Naive thymus-derived CD8-positive, alpha-beta T cell (primary cell): ENCODE measurements at places on chromosomes 5 and 9. TPM values are rescaled to one million over a fixed set of nuclear protein-coding genes. Genes with fewer than 3 reads are reported as not detected.

DNA sequence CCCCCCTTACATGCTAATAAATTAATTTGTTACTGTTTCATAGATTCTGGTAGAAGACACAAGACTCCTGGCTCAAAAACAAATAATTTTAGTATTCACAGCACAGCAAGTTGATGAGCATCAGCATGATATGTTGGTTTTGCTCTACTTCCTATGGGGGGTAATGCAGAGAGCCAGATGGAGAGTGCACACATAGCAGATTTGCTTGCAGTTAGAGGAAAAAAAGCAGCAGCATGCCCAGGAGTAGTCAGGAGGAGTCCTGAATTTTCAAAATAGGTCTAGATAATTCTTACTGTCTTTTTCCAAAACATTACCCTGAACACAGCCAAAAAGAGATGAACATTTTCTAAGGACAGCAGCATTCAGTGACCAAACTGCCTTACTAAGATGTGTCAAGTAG, 261.3 kb downstream of the COX7C start:
- DNase-seq: no peak

Gene SV2C
- polyA plus RNA-seq: not detected

DNA sequence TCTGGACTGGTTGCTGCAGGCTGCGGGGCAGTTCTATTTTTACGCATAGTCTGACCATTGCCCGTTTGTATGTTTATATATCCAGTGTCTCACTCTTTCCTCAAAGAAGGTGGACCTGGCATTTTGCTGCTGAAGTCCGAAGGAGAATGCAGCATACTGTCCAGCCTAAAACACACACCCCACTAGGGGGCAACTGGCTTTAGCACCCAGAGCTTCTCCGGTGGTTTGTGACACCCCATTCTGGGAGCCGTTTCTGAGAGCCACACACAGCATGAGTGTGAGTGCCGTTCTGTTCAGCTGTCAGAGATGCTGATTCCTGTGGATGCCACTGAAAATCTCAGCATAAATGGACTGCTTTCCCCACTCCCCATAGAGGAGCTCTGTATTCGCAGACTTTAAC, 290.5 kb upstream of the TAS2R1 start:
- no peak for DNase-seq

DNA sequence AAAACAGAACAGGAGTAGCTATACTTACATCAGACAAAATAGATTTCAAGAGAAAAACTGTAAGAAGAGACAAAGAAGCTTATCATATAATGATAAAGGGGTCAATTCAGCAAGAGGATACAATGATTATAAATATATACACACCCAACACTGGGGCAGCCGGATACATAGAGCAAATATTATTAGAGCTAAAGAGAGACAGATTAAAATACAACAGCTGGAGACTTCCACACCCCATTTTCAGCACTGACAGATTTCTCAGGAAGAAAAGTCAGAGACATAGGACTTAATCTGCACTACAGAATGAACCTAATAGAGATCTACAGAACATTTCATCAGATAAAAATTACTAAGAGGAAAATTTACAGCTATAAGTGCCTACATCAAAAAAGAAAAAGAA, 35.7 kb downstream of the OXCT1 start:
- DNase-seq: no peak

DNA sequence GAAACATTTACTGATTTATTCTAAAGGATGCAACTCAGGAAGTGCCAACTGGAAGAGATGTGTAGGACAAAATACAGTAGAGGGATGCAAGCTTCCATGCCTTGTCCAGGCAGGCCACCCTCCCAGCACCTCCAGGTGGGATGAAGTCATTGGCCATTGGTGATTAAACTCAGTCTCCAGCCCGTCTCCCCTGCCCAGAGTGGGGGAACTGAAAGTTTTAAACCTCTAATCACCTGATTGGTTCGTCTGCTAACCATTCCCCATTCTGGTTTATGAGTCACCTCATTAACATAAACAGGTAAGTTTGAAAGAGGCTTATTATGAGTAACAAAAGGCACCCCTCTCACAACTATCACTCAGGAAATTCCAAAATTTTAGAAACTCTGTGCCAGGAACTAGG, 8.1 kb downstream of the TNFAIP8 start:
- no peak for DNase-seq

- DNase-seq: no peak
Measured at GRCh38 chr5:1905108-1905507, 22.4 kb upstream of the IRX4 start.

Gene ARHGEF39
- polyA plus RNA-seq: 0.24 TPM

GRCh38 chr9:124339603-124340146, 75.6 kb downstream of the PSMB7 start:
- DNase-seq: no peak

Gene ACOT12
- not detected for polyA plus RNA-seq

Gene TUSC1
- 0.14 TPM for polyA plus RNA-seq

- no peak for DNase-seq
Measured at GRCh38 chr9:115292584-115293279, 174.8 kb upstream of the TNC start.

GRCh38 chr9:842635-843426, 1.3 kb downstream of the DMRT1 start:
- no peak for DNase-seq

- DNase-seq: no peak
Measured at GRCh38 chr9:98241357-98242300, 13.8 kb downstream of the TBC1D2 start.

Gene BTNL8
- polyA plus RNA-seq: not detected

DNA sequence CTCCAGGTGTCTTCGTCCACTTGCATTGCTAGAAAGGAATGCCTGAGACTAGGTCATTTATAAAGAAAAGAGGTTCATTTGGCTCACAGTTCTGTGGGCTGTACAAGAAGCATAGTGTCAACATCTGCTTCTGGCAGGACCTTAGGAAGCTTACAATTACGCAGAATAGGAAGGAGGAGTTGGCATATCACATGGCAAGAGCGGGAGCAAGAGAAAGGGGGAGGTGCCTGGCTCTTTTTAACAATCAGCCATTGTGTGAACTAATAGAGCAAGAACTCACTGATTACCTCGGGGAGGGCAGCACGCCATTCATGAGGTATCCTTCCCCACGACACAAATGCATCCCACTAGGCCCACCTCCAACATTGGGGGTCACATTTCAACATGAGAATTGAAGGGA, 134.4 kb upstream of the EFNA5 start:
- no peak for DNase-seq

GRCh38 chr5:96051401-96051830, 89.8 kb upstream of the ELL2 start:
- no peak for DNase-seq

GRCh38 chr5:77066823-77067442, 20.2 kb downstream of the ZBED3 start:
- DNase-seq: no peak

GRCh38 chr9:74304598-74304997, 192.5 kb upstream of the RORB start:
- DNase-seq: no peak

GRCh38 chr5:54733101-54733500, 215.5 kb downstream of the SNX18 start:
- no peak for DNase-seq

GRCh38 chr5:67437905-67438845, 241.6 kb upstream of the CD180 start:
- no peak for DNase-seq

Gene CORO2A
- 9.5 TPM for polyA plus RNA-seq

Gene PCDHGC5
- not detected for polyA plus RNA-seq

DNA sequence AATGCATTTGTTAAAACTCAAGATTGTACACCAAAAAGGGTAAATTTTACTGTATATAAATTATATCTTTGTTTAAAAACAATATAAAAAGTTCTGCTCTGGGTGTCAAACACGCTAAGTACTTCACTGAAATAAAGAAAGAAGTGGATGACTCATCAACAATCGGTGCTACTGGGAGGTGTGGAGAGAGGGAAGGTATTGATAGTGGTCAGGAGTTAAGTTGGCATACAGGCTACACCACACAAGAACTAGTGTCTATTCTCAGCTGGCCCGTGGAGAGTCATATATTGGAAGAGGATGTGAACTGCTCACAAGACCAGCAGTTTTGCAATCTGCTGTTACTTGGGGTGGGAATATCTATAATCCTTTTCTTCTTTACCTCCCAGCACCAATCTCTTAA, 145.7 kb upstream of the TRPC7 start:
- no peak for DNase-seq

DNA sequence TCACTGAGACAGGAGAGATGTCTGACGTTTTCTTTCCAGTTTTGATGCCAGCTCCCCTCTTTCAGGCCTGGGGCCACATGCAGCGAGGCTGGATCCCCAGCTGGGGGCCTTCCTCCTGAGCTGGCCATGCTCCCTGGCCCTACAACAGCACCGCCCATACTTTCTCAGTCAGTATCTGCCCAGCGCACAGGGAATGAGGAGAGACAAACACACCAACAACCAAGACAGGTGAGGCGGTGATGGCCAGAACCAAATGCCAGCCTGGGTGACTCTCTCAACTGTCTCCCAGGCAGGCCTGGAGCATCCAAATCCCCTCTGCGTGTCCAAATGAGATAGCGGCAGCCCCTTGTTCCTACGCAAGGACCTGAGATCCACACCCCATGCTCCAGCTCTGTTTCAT, 109.6 kb downstream of the ROR2 start:
- no peak for DNase-seq

DNA sequence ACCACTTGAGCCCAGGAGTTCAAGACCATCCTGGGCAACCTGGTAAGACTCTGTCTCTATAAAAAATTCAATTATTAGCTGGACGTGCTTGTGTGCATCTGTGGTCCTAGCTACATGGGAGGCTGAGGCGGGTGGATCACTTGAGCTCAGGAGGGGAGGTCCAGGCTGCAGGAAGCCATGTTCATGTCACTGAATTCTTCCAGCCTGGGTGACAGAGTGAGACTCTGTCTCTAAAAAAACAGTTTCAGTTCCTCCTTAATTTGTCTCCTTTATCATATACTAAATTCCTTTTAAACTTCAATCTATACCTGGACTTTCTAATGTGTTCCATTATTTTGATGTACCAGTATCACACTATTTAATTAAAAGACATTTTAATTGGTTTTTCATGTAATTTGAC, 422.2 kb upstream of the TLE4 start:
- DNase-seq: no peak

DNA sequence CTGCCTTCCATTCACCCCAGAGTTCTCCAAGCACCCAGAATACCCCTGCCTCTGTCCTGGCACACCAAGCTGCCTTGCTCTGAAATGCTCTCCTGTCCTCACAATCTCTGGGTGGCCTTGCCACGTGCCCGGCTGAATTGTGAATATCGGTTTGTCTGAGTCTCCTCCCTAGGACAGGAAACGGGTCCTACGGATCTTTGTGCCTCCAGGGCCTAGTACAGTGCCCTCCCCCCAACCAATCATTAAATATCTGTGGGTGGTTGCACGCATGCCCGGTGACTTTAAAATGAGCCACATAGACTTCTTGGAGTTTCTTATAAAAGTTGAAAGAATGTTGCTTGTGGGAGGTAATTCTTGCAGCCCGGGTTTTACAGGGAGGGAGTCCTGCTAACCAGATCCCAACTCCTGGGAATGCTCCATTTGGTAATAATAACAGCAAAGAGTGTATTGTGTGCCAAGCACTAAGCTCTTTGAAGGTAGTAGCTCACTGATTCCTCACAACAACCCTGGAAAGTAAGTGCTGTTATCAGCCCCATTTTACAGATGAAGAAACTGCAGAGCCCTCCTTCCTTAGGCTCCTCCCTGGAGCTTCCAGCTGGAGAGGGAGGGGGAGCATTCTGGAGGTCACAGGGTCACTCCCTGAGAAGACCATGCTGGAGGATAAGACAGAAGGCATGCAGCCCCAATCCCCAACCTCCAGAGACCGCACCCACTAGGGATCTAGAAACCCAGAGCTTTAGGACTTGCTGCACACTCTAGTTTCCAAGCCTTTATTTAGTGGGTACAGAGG, 23.4 kb downstream of the URM1 start:
- no peak for DNase-seq

Gene PPP2R2B
- polyA plus RNA-seq: 0.57 TPM

Gene HINT1
- polyA plus RNA-seq: 408 TPM

DNA sequence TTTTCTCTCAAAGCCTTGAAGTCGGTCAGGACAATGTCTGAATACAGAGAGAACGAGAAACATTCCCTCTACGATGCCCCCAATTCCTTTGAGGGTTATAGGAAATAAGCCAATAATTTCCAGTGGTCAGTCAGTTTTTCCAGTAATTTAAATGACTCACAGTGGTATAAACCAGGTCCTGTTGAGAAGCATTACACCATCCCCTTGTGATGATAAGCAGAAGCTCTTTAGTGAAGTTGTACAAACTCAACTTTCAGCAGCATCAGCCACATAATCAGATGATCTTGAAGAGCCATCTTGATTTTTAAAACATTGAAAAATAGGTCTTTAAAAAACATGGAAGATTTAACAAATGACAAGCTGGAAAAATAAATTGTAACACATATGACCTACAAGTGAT, 173.9 kb upstream of the ZNF462 start:
- DNase-seq: no peak

Gene MSX2
- not detected for polyA plus RNA-seq

GRCh38 chr5:73322437-73323076, 126.0 kb downstream of the FOXD1 start:
- no peak for DNase-seq

Gene CNTFR
- polyA plus RNA-seq: not detected

DNA sequence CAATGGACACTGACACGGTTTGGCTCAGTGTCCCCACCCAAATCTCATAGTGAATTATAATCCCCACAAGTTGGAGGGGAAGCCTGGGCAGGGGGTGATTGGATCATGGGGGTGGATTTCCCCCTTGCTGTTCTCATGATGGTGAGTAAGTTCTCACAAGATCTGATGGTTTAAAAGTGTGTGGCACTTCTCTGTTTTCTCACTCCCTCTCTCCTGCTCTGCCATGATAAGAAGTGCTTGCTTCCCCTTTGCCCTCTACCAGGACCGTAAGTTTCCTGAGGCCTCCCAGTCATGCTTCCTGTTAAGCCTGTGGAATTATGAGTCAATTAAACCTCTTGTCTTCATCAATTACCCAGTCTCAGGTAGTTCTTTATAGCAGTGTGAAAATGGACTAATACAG, 115.8 kb upstream of the KIF2A start:
- no peak for DNase-seq

DNA sequence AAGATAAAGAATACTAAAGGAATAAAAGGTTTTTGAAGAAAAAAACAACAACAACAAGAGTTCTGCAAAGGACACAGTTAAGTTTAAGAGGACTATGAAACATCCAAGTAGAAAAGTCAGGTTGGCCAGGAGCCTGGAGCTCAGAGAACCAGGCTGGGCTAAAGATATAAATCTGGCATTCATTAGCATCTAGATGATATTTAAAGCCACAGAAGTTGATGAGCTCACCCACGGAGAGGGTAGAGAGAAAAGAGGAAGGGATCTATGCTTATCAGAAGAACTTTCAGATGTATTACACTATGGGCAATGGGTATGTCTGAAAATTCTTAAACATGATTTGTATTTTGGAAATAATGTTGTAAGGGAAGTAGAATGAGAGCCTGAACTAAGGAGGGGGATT, 9.9 kb downstream of the MIER3 start:
- no peak for DNase-seq
